Transverse colon (tissue), 4 donors: ENCODE measurements at places on chromosomes 4 and X. TPM values are rescaled to one million over a fixed set of nuclear protein-coding genes. Genes with fewer than 3 reads are reported as not detected.

ZNF630 gene
- 29.9 TPM for total RNA-seq

SOX3 gene
- not detected for total RNA-seq

NPNT gene
- 23.5 TPM for total RNA-seq

CCNA2 gene
- total RNA-seq = not detected

USP51 gene
- total RNA-seq = 0.64 TPM

MAGEA6 gene
- total RNA-seq = not detected

UGT2B17 gene
- 1,753 TPM for total RNA-seq

TRPC5OS gene
- total RNA-seq = not detected

ADRA2C gene
- 1.6 TPM for total RNA-seq

TMEM255A gene
- not detected for total RNA-seq

DNA sequence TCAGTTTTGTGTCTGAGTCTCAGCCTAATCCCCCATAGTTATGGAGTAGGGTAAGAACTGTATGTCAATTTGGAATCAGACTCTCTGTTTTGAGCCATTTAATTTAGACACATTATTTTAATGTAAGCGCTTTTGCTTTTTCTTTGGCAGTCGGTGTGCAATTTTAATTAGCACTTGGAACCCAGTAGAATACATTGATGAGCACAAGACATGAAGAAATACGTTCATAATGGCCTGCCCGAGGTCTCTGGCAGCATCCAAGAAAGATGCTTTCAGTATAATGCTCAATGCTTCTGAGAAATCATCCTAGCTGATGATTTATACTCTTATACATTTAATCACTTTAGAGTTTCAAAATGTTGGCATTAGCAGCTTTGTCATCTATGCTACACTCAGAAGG is 8.9 kb upstream of the TAPT1 start:
- H3K4me1 ChIP-seq = no peaks in the 10 kb centered on the region
- no peak overlapping the region for H3K4me3 ChIP-seq
- no peaks in the 10 kb centered on the region for H3K27me3 ChIP-seq

- no peaks in the 10 kb centered on the region for H3K4me1 ChIP-seq
- H3K27ac ChIP-seq = no peak overlapping the region
- no peak overlapping the region for H3K4me3 ChIP-seq
- no peaks in the 10 kb centered on the region for H3K36me3 ChIP-seq
- no peak for DNase-seq
- H3K27me3 ChIP-seq = no peaks in the 10 kb centered on the region
Observed at GRCh38 chr4:13953083-13953482, 325.6 kb upstream of the BOD1L1 start.

DNA sequence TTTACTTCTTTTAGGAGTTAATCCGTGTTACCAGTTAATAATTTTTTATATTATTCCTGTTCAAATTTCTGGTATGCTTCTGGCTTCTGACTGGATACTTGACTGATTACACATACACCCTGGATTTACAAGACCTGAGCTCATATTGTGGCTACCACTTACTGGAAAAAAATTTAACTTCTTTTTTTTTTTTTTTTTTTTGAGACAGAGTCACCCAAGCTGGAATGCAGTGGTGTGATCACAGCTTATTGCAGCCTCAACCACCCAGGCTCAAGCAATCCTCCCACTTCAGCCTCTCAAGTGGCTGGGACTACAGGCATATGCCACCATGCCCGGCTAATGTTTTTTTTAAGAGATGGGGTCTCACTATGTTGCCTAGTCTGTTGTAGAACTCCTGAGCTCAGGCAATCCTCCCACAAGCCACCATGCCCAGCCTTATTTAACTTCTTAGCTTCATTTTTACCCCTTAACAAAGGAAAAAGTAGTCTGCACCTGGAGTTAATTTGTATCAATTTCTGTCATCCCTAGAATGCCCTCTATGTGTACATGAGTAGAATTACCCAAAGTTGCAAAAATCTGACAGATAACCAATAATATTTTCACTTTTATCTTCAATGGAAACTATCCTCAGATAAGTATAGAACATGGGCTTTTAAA is 50.3 kb downstream of the TMEM165 start:
- H3K4me1 ChIP-seq = no peaks in the 10 kb centered on the region
- H3K27me3 ChIP-seq = no peaks in the 10 kb centered on the region
- H3K27ac ChIP-seq = no peak overlapping the region
- H3K36me3 ChIP-seq = no peaks in the 10 kb centered on the region

DNA sequence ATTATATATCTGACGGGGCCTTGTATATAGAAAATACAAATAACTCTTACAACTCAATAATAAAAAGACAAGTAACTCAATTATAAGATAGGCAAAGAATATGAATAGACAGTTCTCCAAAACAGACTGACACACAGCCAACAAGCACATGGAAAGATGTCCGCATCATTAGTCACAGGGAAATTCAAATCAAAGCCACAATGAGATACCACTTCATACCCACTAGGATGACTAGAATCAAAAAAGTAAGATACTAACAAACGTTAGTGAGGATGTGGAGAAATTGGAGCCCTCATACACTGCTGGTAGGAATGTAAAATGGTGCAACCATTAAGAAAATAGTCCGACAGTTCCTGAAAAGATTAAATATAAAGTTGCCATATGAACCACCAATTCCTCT is 115.7 kb downstream of the RCHY1 start:
- H3K27me3 ChIP-seq = no peaks in the 10 kb centered on the region
- no peaks in the 10 kb centered on the region for H3K4me1 ChIP-seq
- H3K27ac ChIP-seq = no peak overlapping the region
- DNase-seq = no peak

DNA sequence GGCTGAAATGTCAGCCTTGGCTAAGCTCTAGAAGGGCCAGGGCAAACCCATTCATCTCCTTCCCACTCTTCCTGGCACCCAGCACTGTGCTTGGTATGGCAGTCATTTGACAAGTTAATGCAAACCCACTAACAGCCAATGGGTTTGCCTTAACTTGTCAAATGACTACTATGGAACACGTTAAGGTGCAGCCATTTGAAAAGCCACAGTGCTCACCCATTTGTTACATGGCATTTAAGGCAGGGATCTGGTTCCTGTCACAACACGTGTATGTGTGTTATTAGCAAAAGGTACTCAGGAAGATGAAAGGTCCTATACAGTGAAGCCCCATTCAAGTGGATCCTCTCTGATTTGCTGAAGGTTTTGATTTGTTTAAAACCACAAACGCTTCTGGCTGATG is 7.2 kb downstream of the CRMP1 start:
- H3K27ac ChIP-seq = no peak overlapping the region
- DNase-seq = no peak
- peaks cover 52% of the 10 kb centered on the region for H3K27me3 ChIP-seq
- H3K4me3 ChIP-seq = no peak overlapping the region

GRCh38 chr4:118939169-118939783 is 50.6 kb downstream of the SYNPO2 start:
- peak overlapping the region; percentile 72 for H3K27ac ChIP-seq
- no peaks in the 10 kb centered on the region for H3K36me3 ChIP-seq
- no peak overlapping the region for H3K4me3 ChIP-seq
- peaks cover 4% of the 10 kb centered on the region for H3K4me1 ChIP-seq

DNA sequence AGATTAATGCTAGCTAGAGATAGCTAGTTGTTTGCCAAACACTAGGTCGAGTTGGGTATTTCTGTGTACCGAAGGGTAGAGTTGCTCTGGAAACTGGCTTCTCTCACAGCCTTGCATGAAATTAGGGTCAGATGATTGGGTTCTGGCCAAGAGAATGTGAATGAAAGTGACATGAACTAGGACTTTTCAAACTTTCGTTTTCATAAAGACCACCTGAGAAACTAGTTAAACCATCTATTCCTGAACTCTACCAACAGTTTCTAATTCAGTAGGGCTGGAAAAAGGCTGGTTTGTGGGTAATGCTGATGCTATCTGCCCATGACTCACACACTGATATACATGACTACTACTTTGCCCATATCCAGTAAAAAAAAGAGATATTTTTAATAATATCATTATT is 157.6 kb downstream of the GASK1B start:
- H3K27ac ChIP-seq = no peak overlapping the region
- no peak overlapping the region for H3K4me3 ChIP-seq
- H3K36me3 ChIP-seq = no peaks in the 10 kb centered on the region
- DNase-seq = no peak
- peaks cover 2% of the 10 kb centered on the region for H3K4me1 ChIP-seq

- H3K4me3 ChIP-seq = no peak overlapping the region
- peak; percentile 1 for DNase-seq
- H3K27me3 ChIP-seq = peaks cover 45% of the 10 kb centered on the region
Observed at GRCh38 chr4:1504595-1505500, 98.6 kb upstream of the NKX1-1 start.

DNA sequence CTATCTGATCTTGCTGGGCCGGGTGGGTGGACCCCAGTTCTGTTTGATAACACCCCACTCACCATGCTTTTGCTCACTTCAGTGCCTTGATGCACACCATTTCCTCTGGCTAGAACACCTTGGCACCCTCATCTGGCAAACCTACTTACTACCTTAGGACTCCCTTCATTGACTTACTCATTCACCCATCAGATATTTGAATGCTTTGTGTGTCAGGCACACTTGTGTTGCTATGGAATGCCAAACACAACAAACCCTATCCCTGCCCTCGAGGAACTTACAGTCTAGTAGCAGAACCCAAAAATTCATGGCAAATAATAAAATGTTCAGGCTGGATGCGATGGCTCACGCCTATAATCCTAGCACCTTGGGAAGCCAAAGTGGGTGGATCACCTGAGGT is 13.9 kb downstream of the CCNG2 start:
- H3K27me3 ChIP-seq = no peaks in the 10 kb centered on the region
- no peaks in the 10 kb centered on the region for H3K36me3 ChIP-seq
- no peak for DNase-seq
- no peak overlapping the region for H3K4me3 ChIP-seq
- no peaks in the 10 kb centered on the region for H3K4me1 ChIP-seq

DNA sequence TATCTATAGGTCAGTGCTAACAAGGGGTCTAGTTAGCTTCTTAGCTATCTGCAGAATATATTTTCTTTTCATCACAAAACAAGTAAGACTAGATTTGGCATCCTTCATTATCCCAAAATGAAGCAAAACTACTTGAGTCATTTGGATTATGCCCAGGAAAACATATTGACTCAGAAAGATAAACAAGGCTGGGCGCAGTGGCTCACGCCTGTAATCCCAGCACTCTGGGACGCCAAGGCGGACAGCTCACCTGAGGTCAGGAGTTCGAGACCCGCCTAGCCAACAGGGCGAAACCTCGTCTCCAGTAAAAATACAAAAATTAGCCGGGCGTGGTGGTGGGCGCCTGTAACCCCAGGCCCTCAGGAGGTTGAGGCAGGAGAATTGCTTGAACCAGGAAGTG is 18.0 kb upstream of the MND1 start:
- no peaks in the 10 kb centered on the region for H3K36me3 ChIP-seq
- H3K4me1 ChIP-seq = no peaks in the 10 kb centered on the region
- no peak overlapping the region for H3K27ac ChIP-seq
- no peaks in the 10 kb centered on the region for H3K27me3 ChIP-seq

DNA sequence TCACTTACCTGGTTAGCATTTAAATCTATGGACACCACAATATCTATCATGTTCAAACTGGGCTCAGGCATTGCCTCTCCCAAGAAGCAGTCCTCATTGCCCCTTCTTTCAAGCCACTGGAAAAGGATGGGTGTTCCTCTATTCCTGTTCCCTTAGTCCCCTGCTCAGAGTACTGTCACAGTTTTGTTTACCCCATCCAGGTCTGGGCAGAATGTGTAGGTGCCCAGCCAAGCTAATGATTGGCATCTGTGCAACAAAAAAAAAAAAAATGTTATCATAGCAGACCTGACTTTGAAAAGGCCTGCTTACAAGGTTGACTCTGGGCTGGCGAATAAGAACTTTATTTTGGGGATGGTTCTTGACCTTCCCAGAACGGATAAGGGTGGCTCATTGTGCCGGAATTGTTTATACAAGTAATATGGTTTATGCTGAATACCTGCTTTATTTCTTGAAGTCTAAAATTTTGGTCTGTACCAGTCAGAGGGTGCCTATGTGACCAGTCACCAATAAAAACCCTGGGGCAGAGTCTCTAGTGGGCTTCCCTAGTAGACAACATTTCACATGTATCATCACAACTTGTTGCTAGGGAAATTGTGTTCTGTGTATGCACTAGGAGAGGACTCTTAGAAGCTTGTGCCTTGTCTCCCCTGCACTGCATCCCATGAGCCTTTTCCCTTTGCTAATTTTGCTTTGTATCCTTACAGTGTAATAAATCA is 47.9 kb downstream of the JADE3 start:
- DNase-seq = no peak
- no peaks in the 10 kb centered on the region for H3K4me1 ChIP-seq
- H3K27me3 ChIP-seq = no peaks in the 10 kb centered on the region
- no peak overlapping the region for H3K4me3 ChIP-seq

- H3K4me3 ChIP-seq = no peak overlapping the region
- no peak for DNase-seq
- H3K36me3 ChIP-seq = no peaks in the 10 kb centered on the region
- H3K27ac ChIP-seq = no peak overlapping the region
Observed at GRCh38 chr4:106038012-106038411, 142.7 kb downstream of the NPNT start.

DNA sequence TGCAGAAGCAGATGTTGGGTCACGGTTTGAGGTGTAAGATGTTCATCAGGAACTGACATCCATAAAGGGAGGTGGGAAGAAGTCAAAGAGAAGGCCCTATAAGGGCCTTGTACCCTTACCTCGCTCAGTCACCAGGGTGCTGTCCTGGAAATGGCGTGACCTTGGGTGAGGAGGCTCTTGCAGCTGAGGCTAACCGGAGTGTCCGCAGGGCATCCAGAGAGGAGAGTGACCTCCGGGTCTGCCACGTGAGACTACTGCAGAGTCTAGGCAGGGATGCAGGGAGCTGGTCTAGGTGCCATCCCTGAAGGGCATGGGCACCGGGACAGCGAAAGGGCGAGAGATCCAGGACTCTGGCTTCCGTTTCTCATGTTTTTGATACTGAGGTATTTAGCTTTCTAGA is 28.7 kb upstream of the IRAK1 start:
- no peaks in the 10 kb centered on the region for H3K36me3 ChIP-seq
- H3K4me1 ChIP-seq = peaks cover 3% of the 10 kb centered on the region
- no peak overlapping the region for H3K4me3 ChIP-seq
- H3K27me3 ChIP-seq = no peaks in the 10 kb centered on the region
- H3K27ac ChIP-seq = no peak overlapping the region

- H3K4me1 ChIP-seq = no peaks in the 10 kb centered on the region
- DNase-seq = peak; percentile 46
- H3K4me3 ChIP-seq = no peak within 1 kb of the TSS
- H3K27ac ChIP-seq = no peak within 1 kb of the TSS
- H3K27me3 ChIP-seq = no peaks in the 10 kb centered on the region
- no peaks in the 10 kb centered on the region for H3K36me3 ChIP-seq
Observed at GRCh38 chr4:38782452-38783108, at the start of gene TLR10. Gene TLR10, minus strand, starts transcription at chr4:38782990. Its CDS starts 7,400 bp downstream, at chr4:38775590.

DNA sequence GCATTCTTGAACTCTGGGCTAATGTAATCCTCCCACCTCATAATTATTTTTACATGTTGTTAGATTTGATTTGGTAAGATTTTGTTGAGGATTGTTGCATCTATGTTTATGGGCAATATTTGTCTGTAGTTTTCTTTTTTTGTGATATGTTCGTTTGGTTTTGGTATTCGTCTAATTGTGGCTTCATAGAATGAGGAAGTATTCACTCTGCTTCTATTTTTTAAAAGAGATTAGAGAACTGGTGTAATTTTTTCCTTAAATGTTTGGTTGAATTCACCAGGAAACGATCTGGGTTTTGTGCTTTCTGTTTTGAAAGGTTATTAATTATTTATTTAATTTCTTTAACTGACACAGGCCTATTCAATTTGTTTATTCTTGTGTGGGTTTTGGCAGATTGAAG is 161.2 kb upstream of the NUDT6 start:
- no peaks in the 10 kb centered on the region for H3K27me3 ChIP-seq
- no peak overlapping the region for H3K4me3 ChIP-seq
- no peaks in the 10 kb centered on the region for H3K36me3 ChIP-seq
- H3K4me1 ChIP-seq = no peaks in the 10 kb centered on the region
- H3K27ac ChIP-seq = no peak overlapping the region

GRCh38 chrX:118862091-118862490 is 38.5 kb downstream of the ZCCHC12 start:
- DNase-seq = no peak
- H3K27me3 ChIP-seq = no peaks in the 10 kb centered on the region
- no peaks in the 10 kb centered on the region for H3K36me3 ChIP-seq
- H3K4me1 ChIP-seq = no peaks in the 10 kb centered on the region
